ENCODE measurements at places on chromosomes 13 and 19. TPM values are rescaled to one million over a fixed set of nuclear protein-coding genes. Genes with fewer than 3 reads are reported as not detected.

Gene DHPS
- total RNA-seq, result 108 TPM

Gene ATP8B3
- total RNA-seq, result 4.6 TPM

Gene CRB3
- 58.9 TPM for total RNA-seq

Gene KLF1
- 0.51 TPM for total RNA-seq

Gene ZNF681
- 3.5 TPM for total RNA-seq

Gene PLK5
- not detected for total RNA-seq

Gene ATP7B
- 3.5 TPM for total RNA-seq

Gene ZNF585A
- 6.1 TPM for total RNA-seq

Gene GTF2F1
- total RNA-seq, result 42.1 TPM

Gene PLPP2
- total RNA-seq, result 51.7 TPM

Gene ZNF835
- 4.6 TPM for total RNA-seq

Gene LPAR6
- 2.4 TPM for total RNA-seq

GRCh38 chr13:46405457-46405856 lies 18.4 kb upstream of the RUBCNL start:
- no peak for DNase-seq

DNA sequence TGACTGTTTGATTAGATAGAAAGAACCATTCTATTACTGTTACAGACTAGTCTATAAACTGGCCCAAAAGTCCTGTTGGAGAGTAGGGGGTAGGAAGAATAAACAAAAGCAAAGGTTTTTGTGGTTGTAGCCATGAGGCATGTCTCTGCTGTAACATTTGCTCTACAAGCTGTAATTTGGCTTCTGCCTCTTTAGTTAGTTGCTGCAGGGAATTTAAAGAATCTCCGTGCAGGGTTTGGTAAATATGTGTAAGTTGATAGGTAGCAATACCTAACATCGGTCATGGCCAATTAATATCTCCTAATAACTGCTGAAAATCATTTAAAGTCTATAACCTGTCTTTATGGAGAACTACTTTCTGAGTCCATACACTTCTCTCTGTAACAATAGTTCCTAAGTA lies 13.0 kb downstream of the FPR3 start:
- no peak for DNase-seq

GRCh38 chr13:51647067-51647466 lies 62.8 kb downstream of the WDFY2 start:
- no peak for DNase-seq

DNA sequence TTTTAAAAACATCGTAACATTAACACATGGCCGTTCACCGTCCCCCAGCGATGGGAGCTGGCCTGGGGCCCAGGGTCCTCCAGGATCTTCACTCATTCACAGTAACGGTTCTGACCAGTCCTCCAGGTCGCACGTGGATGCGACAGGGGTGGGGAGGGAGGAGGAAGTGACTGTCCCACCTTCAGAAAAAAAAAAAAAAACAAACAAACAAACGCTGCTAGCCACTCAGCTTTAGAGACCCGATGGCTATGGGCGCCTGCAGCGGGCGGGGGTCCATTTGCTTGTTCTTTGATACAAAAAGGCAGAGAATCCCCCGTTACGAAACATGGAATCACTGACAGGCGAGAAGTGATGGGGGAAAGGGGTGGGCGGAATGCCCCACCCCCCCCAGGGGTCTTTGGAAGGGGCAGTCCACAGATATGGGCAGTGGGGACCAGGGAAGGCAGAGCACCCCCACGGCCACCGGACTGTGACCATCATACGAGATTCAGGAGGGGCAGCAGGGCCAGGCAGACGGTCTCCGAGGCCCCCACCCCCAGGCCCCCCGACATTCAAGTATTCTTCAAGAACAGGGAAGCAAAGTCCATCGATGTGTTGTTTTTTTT lies 13.3 kb downstream of the MKNK2 start:
- DNase-seq, result no peak

DNA sequence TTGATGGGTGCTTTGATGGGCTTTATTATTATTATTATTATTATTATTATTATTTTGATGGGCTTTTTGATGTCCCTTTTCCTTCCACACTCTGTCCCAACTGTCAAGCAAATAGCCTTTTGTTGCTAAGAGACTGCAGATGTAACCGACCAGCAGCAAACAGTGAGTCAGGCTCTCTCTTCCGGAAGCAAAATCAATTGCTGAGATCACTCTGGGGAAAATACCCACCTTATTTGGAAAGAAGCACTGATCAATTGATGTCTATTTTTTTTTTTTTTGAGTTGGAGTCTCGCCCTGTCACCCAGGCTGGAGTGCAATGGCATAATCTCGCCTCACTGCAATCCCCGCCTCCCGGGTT lies 2.9 kb downstream of the LDLR start:
- peak; percentile 56 for DNase-seq

DNA sequence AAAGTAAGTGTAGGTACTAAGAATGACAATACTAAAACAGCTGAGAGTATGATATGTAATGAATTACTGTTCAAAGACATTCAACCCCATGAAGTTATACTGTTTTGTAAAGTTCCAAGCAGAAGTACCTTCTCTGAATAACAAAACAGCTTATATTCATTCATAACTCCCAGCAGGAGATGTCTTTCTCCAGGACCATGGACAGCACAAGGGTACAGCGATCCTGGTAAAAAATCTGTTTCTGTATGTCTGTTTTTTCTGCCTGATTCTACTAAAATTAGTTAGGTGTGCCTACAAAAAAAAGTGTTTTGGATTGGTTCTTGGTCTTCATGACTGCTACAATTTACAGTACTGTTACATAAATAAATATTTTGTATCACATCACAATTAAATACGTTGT lies 172.5 kb upstream of the SLITRK5 start:
- DNase-seq, result no peak

DNA sequence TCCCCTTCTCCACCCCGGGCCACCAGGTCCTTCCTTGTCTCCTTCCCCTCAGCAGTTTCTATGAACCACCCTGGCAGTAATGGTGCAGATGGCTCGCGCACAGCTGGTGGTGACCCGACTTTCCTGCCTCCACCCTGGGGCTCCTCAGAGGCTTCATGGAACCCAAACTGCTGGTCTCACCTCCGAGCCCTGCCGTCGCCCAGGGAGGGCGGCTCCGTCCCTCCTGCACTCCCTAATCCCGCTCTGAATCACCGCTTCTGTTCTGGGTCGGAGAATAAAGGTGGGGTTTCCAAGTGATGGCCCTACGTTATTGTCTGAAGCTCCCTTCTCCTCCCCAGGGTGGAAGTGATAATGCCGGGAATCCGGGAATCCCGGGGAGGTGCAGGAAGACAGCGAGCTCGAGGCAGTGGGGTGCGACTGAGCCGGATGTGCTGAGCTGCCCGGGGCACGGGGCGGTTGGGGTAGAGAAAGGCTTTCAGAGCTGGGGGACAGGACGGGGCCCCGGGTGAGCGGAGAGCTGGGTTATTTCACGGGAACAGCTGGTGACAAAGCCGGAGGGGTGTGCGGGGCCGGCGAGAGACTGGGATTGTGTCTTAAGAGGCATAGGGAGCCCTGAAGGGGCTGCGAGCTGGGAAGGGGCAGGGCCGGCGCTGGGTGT lies 711 bp downstream of the FUT2 start:
- no peak for DNase-seq

- no peak for DNase-seq
Observed at GRCh38 chr19:38838208-38838985, 6.8 kb upstream of the ECH1 start.

DNA sequence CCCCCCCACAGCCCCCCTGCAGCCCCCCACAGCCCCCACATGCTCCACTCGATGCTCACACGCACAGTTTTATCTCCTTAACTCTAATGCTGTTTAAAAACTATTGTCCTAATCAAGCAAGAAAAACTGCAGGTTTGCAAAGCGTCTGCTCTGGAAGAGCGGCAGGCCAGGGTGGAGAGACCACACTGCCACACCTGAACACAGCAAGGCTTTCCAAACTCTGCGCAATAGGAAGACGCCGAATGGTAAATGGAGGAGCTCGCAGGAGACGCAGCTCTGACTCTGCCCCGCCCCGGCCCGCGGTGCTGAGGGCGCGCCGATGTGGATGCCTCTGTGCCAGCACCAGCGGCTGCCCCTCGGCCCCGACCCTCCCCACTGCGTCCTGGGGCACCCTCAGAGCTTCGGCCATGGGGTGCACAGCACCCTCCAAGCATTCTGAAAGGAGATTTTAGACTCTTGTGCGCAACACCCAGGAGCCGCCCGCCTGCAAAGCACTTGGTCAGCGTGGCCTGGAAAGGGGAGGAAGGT lies 32.4 kb downstream of the RASA3 start:
- no peak for DNase-seq

GRCh38 chr13:39665763-39666162 lies 10.3 kb downstream of the COG6 start:
- no peak for DNase-seq

GRCh38 chr13:22940090-22940710 lies 240.6 kb upstream of the SGCG start:
- no peak for DNase-seq

- DNase-seq, result no peak
Observed at GRCh38 chr13:54183728-54184127, 1155.1 kb downstream of the OLFM4 start.

GRCh38 chr19:3655402-3656072 lies 28.9 kb upstream of the CACTIN start:
- DNase-seq, result no peak

- DNase-seq, result no peak
Observed at GRCh38 chr19:29680447-29680846, 15.2 kb downstream of the PLEKHF1 start.

DNA sequence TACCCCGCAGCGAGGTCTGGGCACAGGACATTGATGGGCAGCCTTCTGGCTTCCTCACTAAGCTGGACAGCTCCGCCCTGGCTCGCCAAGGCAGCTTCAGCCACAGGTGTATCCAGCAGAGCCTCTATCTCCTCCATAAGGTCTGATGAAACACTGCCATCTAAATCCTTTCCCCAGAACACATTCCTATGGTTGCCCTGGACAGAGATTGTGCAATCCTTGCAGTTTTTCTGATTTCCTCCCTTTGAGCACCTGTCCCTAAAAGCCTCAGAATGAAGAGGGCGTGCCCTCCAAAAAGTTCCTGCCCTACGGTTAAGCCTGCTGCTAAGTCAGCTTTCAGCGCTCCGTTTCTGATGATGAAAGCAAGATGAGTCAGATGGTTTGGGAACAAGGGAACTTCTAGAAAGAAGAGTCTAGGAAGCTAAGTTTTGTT lies 21.0 kb downstream of the CLEC4M start:
- no peak for DNase-seq

GRCh38 chr13:113879494-113880360 lies 15.9 kb upstream of the GAS6 start:
- DNase-seq, result no peak

DNA sequence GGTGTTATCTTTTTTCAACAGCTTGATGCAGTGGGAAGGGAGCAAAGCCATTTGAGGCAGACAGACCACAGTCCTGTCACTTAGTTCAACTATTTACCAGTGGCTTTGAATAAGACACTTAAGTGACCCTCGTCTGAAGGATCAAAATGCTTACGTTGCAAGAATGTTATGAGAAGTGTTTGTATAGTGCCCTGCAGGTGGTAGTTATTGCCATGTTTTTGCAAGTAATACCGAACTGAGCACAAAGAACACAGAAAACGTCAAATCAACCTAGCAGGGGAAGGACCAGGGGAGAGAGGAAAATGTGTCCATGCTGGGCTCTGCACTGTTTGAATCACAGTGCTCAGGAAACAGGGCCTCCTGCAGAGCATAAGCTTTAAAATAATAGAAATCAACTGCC lies 2.8 kb downstream of the SOHLH2 start:
- no peak for DNase-seq

DNA sequence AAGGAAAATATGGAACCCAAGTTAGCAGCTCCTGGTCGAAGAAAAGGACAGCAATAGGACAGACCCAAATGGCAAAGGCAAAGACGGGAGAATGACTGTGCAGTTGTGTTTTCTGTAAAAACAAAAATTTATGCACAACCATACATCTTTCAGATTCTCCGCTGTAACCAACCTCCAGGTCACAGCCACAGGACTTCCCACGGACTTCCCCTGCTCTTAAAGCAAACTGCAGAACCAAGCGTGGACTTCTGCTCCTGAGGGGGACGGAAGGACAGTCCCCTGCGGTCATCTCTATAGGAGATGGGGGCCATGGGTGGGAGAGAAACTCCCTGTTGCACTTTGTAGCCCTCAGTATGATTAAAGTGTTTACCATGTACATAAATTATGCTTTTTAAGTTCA lies 2.5 kb downstream of the GRTP1 start:
- no peak for DNase-seq

- no peak for DNase-seq
Observed at GRCh38 chr13:29438769-29439168, 156.7 kb downstream of the SLC7A1 start.

DNA sequence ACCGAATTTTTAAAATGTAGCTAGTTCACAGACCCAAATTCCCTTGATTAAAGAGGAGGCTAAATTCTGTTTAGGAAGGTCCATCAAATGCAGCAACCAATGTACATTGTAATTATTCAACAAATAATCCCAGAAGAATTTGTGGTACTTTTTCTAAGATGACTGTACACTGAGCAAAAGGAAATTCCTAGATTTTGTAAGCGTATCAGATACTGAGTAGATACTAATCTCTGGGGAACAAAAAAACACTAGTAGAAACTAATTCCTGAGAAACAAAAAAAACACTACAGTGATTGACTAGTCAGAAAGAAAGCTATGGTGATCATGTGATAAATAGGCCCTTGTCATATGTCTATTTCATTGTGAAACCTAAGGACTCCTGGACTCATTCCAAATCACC lies 246.1 kb downstream of the PCDH17 start:
- no peak for DNase-seq

DNA sequence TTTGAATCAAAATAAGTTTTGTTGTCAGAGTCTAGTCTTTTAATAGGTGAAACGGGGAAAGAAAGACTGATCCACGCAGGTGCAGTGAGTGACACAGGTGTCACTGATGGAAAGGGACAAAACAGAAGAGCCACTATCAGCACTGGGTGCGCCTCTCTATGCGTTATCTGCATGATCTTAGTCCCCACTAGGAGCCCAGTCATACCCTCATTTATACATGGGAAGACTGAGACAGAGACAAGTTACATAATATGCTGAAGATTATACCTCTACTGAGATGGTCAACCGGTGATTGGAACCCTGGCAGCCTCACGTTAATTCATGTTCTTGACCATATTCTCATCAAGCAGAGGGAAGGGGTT lies 3.4 kb downstream of the LRCH1 start:
- DNase-seq, result no peak

Data from epithelial cell of proximal tubule (primary cell).